ENCODE measurements at places on chromosomes 16 and 17.

- no peak for DNase-seq
Observed at GRCh38 chr17:44854192-44854591, 6.5 kb downstream of the HIGD1B start.

DNA sequence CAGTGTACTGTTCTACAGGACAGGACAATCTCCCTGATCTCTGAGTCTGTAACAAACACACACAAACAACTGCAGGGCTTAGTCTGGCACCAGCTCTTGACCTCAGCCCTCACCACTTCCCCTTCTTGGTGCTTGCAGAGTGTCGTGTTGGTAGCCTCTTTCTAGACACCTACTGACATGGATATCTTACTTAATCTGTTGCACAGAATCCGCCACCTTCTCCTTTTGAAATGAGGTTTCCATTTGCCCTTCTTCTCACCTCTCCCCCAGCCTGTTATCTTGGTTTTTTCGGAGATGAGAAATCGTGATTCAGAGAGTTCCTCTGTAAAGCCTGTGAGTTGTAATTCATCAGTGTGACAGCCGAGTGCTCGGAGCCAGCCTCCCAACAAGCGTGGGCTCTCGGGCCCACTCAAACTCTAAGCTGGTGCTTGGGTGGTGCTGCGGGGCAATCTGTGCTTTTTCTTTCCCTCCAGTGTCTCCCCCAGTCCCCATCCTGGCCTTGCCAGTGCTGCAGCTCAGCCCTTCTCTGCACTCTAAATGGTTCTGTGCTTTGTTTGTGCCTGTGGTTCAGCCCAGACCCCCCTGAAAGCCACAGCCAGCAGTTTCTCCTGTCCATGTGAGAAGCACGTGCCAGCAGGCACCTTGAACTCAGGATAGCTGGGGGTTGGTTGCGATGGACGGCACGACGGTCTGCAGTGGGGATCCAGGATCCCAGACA, 28.1 kb downstream of the KIAA0513 start:
- no peak for DNase-seq

DNA sequence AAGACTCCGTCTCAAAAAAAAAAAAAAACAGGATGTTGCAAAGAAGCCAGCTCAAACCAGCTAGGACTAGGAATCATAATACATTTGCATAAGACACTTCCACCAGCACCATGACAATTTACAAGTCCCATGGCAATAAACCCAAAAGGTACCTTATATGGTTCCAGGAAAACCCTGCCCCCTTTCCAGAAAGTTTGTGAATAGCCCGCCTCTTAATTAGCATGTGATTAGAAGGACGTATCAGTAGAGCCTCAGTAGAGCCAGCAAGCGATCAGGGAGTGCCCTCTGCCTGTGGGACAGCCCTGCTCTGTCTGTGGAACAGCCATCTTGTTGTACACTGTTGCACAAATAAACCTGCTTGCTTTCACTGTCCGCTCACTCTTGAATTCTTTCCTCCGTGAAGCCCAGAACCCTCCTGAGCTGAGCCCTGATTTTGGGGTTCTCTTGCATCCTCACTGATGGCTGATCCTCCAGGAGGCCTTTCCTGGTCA, 14.0 kb downstream of the NUPR1 start:
- no peak for DNase-seq

DNA sequence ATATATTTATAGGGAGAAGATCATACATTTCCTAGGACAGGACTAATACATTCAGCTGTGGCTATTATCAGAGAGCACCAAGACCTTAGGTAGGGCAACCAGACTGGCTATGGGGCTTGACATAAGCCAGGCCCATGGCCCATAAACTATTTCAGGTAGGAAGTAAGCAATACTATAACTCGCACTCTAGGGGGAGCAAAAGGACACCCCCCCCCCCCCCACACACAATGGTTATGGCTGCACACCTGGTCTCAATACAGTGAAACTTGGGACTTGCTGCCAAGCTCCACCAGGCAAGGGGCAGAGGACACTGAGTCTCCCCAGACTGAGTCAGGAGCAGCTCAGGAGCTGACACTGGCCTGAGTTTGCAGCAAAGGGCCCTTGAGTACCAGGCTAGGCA, 348.9 kb upstream of the ASIC2 start:
- DNase-seq = no peak

GRCh38 chr17:43574348-43574747, 28.2 kb upstream of the ETV4 start:
- no peak for DNase-seq

- no peak for DNase-seq
Observed at GRCh38 chr17:8865385-8865784, 2.1 kb downstream of the PIK3R6 start.

DNA sequence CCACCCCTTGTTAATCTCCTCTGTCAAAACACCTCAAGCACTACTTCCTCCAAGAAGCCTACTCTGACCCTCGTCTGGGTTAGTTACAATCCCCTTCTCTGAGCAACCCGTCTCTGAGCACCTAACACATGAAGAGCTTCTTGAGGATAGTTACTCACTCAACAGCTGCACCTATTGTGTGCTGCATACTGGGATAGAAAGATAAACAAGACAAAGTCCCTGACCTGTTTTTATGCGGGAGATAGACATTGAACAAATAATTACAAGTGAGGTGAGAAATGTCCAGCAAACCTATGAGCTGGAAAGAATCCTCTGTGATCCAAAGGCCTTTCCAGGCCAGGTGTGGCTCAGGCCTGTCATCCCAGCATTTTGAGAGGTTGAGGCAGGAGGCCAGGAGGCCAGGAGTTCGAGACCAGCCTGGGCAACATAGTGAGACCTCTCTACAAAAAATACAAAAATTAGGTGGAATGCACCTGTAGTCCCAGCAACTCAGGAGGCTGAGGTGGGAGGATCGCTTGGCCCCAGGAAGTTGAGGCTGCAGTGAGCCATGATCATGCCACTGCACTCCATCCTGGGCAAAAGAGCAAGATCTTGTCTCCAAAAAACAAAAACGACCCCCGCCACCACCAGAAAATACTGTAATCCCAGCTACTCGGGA, 5.5 kb upstream of the ZNF771 start:
- no peak for DNase-seq

- DNase-seq = no peak
Observed at GRCh38 chr17:78096093-78096492, 32.5 kb downstream of the TMC6 start.

DNA sequence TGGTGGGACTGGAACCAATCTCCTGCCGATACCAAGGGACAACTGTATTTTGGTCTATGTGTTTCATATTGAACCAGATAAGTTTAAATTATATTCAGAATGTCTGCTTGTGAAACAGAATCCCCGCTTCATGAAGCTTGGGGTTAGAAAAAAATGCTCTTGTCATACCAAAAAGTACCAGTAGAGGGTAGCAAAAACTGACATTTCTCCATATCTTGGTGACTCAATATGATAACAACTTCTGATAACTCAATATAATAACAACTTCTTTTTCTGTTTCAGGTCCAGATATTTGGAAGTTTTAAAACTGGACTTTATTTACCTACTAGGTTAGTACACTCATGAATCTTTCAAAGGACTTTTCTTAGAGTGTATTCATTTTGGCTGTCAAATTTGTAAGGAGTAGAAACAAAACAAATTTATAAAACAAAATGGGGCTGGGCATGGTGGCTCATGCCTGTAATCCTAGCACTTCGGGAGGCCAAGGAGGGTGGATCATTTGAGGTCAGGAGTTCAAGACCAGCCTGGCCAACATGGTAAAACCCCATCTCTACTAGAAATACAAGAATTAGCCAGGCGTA, 52.3 kb upstream of the ADCY7 start:
- DNase-seq = no peak
